Cortex of kidney (tissue), 1 donor: ENCODE measurements at places on chromosomes 13 and 19.

- no peak for DNase-seq
Measured at GRCh38 chr19:30528919-30529318, 156.7 kb downstream of the ZNF536 start.

DNA sequence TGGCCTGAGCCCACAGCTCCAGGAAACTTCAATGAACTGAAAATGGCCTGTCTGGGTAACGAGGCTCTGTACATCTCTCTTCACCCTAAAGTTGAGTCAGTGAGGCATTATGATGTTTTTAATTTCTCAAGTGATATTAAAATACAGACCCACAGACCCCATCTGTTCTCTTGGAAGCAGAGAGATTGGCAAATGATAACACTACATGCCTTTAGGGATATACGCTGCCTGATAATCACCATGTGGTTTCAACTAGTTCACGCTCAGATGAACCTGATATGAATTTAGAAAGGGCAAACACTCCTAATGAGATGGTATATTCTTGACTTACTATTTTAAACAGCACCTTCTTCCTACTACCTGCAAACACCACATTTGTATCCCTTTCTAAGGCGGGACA lies 127.5 kb downstream of the RFC3 start:
- DNase-seq = no peak

DNA sequence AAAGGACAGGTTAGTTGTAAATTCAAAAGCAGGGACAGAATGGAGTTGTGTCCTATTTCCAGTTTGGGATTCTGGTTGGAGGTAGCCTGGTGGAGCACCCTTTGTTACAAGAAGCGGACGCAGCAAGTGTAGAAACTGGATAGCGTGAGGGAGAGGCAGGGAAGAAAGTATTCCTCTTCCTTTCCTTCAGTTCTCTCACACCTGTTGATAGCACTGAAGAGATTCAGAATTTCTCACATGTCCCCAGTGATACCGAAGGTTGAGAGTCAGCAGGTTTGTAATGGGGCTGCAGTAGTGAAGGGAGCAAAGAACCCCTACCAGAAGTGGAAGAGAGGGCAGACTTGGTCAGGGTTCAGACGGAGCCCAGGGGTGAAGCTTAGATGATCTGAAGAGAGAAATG lies 399.2 kb downstream of the SPRY2 start:
- DNase-seq = no peak

GRCh38 chr19:28313633-28314032 lies 899.3 kb downstream of the UQCRFS1 start:
- DNase-seq = no peak

GRCh38 chr13:78786459-78786858 lies 127.5 kb upstream of the OBI1 start:
- DNase-seq = no peak

GRCh38 chr19:47013041-47013517 lies 6.6 kb upstream of the NPAS1 start:
- DNase-seq = no peak

DNA sequence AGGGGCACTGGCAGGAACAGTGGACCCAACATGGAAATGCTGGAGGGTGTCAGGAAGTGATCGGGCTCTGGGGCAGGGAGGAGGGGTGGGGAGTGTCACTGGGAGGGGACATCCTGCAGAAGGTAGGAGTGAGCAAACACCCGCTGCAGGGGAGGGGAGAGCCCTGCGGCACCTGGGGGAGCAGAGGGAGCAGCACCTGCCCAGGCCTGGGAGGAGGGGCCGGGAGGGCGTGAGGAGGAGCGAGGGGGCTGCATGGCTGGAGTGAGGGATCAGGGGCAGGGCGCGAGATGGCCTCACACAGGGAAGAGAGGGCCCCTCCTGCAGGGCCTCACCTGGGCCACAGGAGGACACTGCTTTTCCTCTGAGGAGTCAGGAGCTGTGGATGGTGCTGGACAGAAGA lies 4.1 kb downstream of the KLK2 start:
- no peak for DNase-seq

GRCh38 chr19:42846597-42846996 lies 32.9 kb downstream of the PSG1 start:
- no peak for DNase-seq

- no peak for DNase-seq
Measured at GRCh38 chr13:96223231-96223630, 133.3 kb downstream of the HS6ST3 start.

DNA sequence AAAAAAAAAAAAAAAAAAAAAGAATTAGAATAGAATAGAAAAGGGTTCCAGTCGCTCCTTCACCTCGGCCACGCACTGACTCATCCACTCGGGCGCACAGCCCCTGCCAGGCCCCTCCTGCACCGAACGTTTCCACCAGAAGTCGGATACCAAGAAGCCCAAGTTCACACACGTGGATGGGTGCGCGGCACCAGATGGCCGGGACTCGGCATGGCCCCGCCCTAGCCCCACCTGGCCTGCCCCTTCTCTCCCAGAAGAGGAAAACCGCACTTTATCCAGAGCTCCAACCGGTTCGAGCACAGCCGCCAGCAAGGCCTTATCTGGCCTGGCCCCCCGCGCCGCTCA lies 5.9 kb downstream of the PRR36 start:
- DNase-seq = no peak
